HCT116 (cell line): ENCODE measurements at places on chromosomes 3 and 15. TPM values are rescaled to one million over a fixed set of nuclear protein-coding genes. Genes with fewer than 3 reads are reported as not detected.

The CELSR3 gene
- total RNA-seq: 7.8 TPM

The CCDC191 gene
- 4.1 TPM for total RNA-seq

The TM4SF18 gene
- 0.34 TPM for total RNA-seq

The ADPRH gene
- 1.5 TPM for total RNA-seq

The MYZAP gene
- 5.8 TPM for total RNA-seq

The BLM gene
- total RNA-seq: 24.6 TPM

The KBTBD8 gene
- total RNA-seq: 1.4 TPM
